ENCODE measurements at places on chromosomes 11 and 22. TPM values are rescaled to one million over a fixed set of nuclear protein-coding genes. Genes with fewer than 3 reads are reported as not detected.

The EFCAB6 gene
- total RNA-seq = 1.1 TPM

The CAPRIN1 gene
- total RNA-seq = 124 TPM

The VPREB1 gene
- total RNA-seq = not detected

The PIK3C2A gene
- total RNA-seq = 16.8 TPM

The RPS6KA4 gene
- 51.6 TPM for total RNA-seq
